ENCODE measurements at places on chromosomes 12 and 14. TPM values are rescaled to one million over a fixed set of nuclear protein-coding genes. Genes with fewer than 3 reads are reported as not detected.

DNA sequence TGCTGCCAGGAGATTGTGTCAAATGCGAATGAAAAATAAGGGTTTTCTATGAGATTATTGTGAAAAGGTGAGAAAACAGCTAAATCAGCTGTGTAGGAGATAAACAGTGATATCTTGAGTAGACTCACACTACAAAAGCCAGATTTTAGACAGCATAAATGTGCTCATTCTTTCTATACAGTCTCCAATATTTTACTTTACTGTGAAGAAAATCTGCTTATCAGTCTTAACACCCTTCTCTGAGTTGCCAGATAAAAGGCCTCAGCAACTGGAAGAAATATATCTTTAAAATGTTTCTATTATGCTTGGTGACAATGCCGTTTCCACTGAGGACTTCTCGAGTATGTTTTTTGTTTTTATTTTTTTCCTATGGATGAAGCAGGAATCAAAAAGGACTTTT lies 47.0 kb upstream of the PTCSC3 start:
- no peak for DNase-seq
- no peak overlapping the region for H3K27ac ChIP-seq
- no peaks in the 10 kb centered on the region for H3K27me3 ChIP-seq
- no peaks in the 10 kb centered on the region for H3K36me3 ChIP-seq
- H3K4me1 ChIP-seq: no peaks in the 10 kb centered on the region

GRCh38 chr14:104101651-104102281 lies 16.3 kb downstream of the ASPG start:
- peak; percentile 5 for DNase-seq
- H3K4me1 ChIP-seq: no peaks in the 10 kb centered on the region
- H3K4me3 ChIP-seq: no peak overlapping the region
- H3K27ac ChIP-seq: no peak overlapping the region
- H3K36me3 ChIP-seq: no peaks in the 10 kb centered on the region

GRCh38 chr12:109741286-109741969 lies 27.8 kb downstream of the FAM222A start:
- no peak overlapping the region for H3K27ac ChIP-seq
- no peaks in the 10 kb centered on the region for H3K27me3 ChIP-seq
- no peaks in the 10 kb centered on the region for H3K36me3 ChIP-seq

The GPR132 gene
- 0.34 TPM for total RNA-seq

The CAPZA3 gene
- total RNA-seq: not detected

DNA sequence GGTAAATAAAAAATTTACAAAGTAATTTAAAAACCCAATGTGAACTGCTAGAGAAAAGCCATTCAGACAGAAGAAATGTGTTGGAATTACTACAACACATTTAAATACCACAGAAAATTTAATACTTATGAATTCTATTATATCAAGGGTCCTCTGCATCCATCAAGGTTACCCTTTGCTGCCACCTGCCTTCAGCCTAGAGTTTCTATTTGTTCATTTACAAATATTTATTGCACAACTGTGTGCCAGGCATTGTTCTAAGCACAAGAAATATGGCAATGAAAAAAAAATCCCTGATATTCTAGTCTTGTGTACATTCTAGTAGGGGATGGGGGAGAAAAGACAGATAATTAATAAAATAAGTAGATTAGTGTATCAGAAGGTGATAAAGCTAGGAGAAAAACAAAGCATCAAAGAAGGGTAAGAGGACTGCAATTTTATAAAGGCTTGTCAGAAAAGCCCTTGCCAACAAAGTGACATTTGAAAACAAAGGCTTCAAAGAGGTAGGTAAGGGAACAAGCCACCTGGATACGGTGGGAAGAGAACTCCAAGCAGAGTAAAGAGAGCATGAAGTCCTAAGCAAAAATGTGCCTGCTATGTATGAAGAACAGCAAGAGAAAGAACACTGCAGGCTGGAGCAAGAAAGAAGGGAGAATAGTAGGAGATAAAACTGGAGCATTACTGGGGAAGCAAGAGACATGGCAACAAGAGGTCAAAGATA lies 59.1 kb upstream of the SLC6A13 start:
- DNase-seq: no peak
- H3K27me3 ChIP-seq: no peaks in the 10 kb centered on the region
- H3K27ac ChIP-seq: no peak overlapping the region
- no peaks in the 10 kb centered on the region for H3K4me1 ChIP-seq
- H3K36me3 ChIP-seq: peaks cover 3% of the 10 kb centered on the region

GRCh38 chr12:104280717-104281458 lies 22.7 kb upstream of the EID3 start:
- no peaks in the 10 kb centered on the region for H3K36me3 ChIP-seq
- H3K27ac ChIP-seq: no peak overlapping the region
- DNase-seq: no peak

DNA sequence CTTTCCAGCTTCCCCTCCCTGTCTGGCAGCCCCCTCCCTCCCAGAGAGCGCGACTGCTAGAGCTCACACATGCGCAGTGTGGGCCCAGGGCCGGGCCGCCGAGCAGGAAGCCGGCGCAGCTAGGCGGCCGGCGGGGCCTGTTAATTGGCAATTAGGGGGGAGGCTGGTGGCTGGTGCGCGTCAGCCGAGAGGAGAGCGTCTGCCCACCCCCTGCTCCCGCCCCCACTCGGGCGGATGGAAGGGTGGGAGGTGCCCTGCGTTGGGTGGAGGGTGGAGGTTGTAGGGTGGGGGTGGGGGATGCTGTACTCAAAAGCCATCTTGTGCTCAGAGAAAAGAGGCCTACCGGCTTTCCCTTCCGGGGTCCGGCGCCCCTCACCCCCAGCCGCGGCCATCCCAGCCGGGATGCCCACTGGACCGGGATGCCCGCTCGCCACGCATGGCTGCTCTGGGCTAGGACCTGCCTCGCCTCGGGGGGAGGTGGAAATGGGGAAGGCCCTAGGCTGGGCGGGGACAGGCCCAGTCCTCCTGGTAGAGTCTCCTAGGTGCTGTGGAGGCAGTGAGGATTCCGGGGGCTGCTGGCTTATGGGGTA lies 9.2 kb downstream of the HOXC8 start:
- DNase-seq: peak; percentile 88
- H3K4me3 ChIP-seq: peak overlapping the region; percentile 77
- H3K27me3 ChIP-seq: peaks cover 9% of the 10 kb centered on the region
- peaks cover 46% of the 10 kb centered on the region for H3K4me1 ChIP-seq

The CATSPERB gene
- 0.23 TPM for total RNA-seq

The PTPRR gene
- total RNA-seq: 0.24 TPM

GRCh38 chr12:81958406-81958805 lies 199.3 kb upstream of the PPFIA2 start:
- no peak overlapping the region for H3K27ac ChIP-seq
- DNase-seq: no peak
- no peaks in the 10 kb centered on the region for H3K27me3 ChIP-seq
- H3K4me1 ChIP-seq: no peaks in the 10 kb centered on the region

DNA sequence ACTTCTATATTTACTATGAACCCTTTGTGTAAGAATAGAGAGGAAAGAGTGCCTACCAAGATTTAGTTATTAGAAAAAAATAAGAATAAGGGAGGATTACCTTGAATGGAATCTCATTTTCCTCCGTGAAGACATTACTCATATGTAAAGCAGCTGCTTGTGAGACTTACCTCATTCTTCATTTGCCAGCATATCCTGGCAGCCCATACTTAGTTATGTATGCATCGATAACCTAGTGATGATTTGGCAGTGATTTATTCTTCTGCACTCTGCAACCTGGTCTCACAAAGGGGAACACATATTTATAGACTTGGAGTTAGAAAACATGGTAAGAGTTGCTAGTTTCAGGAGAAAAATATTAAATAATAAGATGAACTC lies 56.8 kb downstream of the LRFN5 start:
- H3K27ac ChIP-seq: no peak overlapping the region
- no peak overlapping the region for H3K4me3 ChIP-seq

- H3K27ac ChIP-seq: no peak overlapping the region
- no peaks in the 10 kb centered on the region for H3K36me3 ChIP-seq
- H3K4me1 ChIP-seq: peaks cover 7% of the 10 kb centered on the region
- H3K27me3 ChIP-seq: no peaks in the 10 kb centered on the region
These were observed 67.6 kb upstream of the PSMA6 start for GRCh38 chr14:35224615-35225014.

DNA sequence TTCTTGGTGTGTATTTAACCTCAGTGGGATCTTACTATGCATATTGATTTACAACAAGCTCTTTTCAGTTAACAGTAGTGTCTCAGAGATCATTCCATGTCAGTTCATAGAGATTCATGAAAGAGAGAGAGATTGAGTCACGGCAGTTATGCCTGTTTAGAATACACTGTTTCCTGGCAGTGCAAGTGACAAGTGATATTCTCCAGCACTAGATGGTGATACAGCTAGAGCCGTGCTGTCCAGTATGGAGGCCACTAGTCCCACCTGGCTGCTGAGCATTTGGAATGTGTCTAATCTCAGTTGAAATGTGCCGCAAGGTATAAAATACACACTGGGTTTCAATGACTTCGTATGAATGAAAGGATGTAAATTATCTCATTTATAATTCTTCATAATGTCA lies 184.4 kb downstream of the SUDS3 start:
- H3K27ac ChIP-seq: no peak overlapping the region
- H3K4me3 ChIP-seq: no peak overlapping the region
- peaks cover 15% of the 10 kb centered on the region for H3K4me1 ChIP-seq
- no peak for DNase-seq
- H3K27me3 ChIP-seq: no peaks in the 10 kb centered on the region

The KRT78 gene
- not detected for total RNA-seq

- H3K27me3 ChIP-seq: no peaks in the 10 kb centered on the region
- no peak overlapping the region for H3K27ac ChIP-seq
These were observed 76.9 kb upstream of the PSMA6 start for GRCh38 chr14:35215110-35215813.

GRCh38 chr14:99531251-99532096 lies 50.3 kb downstream of the CCNK start:
- no peaks in the 10 kb centered on the region for H3K4me1 ChIP-seq
- H3K36me3 ChIP-seq: no peaks in the 10 kb centered on the region
- H3K27me3 ChIP-seq: no peaks in the 10 kb centered on the region
- H3K4me3 ChIP-seq: no peak overlapping the region

The KERA gene
- 0.17 TPM for total RNA-seq

GRCh38 chr12:9372202-9372601 lies 164.0 kb upstream of the PZP start:
- no peak overlapping the region for H3K27ac ChIP-seq
- DNase-seq: no peak
- H3K36me3 ChIP-seq: no peaks in the 10 kb centered on the region
- H3K4me3 ChIP-seq: no peak overlapping the region
- H3K4me1 ChIP-seq: no peaks in the 10 kb centered on the region

DNA sequence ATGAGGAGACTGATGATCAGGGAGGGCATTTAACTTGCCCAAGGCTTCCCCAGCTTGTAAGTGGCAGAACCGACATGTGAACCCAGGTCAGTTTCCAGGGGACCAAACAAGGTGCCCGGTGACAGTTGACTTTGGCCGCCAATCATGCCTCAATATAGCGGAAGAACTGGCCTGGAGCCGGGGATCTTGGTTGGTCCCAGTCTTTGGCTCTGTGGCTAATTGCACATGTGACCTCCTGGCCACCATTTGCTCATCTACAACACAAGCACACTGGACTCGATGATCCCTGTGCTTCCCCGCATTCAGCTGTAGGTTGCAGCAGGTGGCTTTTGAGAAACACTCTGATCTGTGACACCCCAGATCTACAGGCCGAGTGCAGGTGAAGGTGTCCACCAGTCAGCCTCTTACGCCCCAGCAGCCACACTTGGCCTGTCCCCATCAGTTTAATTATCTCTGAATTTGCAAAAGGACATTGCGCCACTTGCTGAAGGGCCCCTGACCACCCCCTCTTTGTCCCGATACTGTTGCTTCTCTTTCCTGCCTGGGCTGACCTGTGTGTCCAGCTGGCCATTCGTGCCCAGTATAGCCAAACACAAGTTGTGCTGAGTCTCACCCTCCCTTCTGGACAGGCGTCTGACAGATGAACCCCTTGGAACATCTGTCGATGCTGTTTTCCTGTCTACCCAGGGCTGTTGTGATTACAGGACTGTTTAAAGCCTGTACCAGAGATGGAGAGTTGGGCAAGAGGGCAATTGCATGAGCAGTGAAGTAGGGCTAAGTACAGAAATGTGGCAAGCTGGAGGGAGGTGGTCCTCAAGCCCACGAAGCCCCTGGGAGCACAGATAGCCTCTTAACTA lies 14.1 kb downstream of the ACACB start:
- peak overlapping the region; percentile 65 for H3K4me3 ChIP-seq
- H3K27ac ChIP-seq: peak overlapping the region; percentile 96
- peaks cover 21% of the 10 kb centered on the region for H3K36me3 ChIP-seq
- DNase-seq: peak; percentile 58
- H3K27me3 ChIP-seq: no peaks in the 10 kb centered on the region

DNA sequence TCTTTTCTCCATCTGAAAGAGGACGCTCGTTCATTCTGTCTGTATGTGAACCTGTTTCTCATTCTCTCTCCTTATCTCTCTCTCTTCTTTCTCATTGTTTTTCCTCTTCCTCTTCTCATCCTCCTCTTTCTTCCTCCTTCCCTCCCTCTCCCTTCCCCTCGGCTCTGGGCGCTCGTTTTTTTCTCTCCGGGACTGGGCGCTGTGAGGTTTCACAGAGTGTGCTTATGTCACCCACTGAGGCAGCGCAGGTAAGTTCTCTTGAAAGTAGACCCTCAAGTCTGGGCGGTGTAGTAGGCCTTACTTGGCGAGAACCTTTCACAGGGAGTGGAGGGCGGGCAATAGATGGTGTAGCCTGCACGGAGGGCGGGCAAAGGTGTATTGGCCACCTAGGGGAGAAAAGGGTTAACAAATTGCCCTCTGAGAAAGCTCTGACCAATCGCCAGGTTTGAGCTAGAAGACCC lies 4.5 kb upstream of the SIX1 start:
- H3K36me3 ChIP-seq: no peaks in the 10 kb centered on the region
- no peaks in the 10 kb centered on the region for H3K27me3 ChIP-seq
- H3K4me1 ChIP-seq: peaks cover 10% of the 10 kb centered on the region
- H3K27ac ChIP-seq: peak overlapping the region; percentile 93

DNA sequence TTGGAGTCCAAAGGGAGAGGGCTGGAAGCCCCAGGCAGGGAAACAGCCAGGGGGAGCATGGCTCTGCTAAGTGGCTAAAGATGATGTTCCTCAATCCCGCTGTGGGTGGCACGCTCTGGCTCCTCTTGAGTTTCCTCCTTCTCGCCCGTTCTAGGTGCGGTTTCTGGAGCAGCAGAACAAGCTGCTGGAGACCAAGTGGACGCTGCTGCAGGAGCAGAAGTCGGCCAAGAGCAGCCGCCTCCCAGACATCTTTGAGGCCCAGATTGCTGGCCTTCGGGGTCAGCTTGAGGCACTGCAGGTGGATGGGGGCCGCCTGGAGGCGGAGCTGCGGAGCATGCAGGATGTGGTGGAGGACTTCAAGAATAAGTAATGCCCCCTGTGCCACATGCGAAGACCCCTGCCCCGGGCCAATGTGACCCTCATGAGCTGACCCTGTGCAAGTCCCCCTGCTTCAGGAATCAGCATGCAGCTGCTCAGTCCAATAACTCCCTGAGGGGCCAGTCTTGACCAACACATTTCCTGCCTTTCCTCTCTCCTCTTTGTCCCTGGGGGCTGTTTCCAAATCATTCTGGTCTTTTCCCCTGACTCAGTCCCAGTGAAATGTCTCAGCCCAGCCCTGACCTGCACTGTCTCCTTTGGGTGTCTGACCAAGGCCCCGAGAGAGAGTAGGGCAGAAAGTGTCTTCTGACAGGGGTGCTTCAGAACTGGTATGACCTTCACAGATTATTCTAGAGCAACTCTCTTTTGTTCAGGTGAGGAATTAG lies 2.1 kb downstream of the KRT7 start:
- no peaks in the 10 kb centered on the region for H3K27me3 ChIP-seq
- H3K27ac ChIP-seq: no peak overlapping the region
- no peaks in the 10 kb centered on the region for H3K36me3 ChIP-seq
- peak; percentile 47 for DNase-seq
- H3K4me3 ChIP-seq: no peak overlapping the region
- no peaks in the 10 kb centered on the region for H3K4me1 ChIP-seq

The WASHC4 gene
- 24.7 TPM for total RNA-seq

GRCh38 chr12:124031058-124031457 lies 58.0 kb downstream of the ZNF664 start:
- no peak for DNase-seq
- no peaks in the 10 kb centered on the region for H3K27me3 ChIP-seq
- H3K27ac ChIP-seq: no peak overlapping the region
- H3K4me1 ChIP-seq: peaks cover 29% of the 10 kb centered on the region

Measured in psoas muscle (tissue), 8 donors.